Breast epithelium (tissue), 4 donors: ENCODE measurements at places on chromosomes 2 and 18.

DNA sequence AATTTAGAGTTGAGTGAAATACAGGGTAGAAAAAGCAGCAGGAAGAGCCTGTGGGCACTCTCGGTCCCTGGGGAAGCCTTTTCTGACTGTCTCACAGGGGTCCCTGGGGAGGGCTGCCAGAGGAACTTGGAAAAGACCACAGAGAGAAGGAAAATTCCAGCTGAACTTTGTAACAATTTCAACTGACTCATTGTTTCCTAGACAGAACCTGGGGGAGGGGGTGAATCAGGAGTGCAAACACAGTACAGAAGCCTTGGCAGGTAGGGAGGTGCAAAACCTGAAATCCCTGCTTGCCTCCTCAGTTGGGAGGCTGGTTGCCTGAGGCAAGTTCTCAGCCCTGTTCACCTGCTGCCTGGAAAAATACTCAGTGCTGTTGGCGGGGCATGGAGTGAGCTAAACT lies 106.8 kb downstream of the GRB14 start:
- peak; percentile 85 for DNase-seq

DNA sequence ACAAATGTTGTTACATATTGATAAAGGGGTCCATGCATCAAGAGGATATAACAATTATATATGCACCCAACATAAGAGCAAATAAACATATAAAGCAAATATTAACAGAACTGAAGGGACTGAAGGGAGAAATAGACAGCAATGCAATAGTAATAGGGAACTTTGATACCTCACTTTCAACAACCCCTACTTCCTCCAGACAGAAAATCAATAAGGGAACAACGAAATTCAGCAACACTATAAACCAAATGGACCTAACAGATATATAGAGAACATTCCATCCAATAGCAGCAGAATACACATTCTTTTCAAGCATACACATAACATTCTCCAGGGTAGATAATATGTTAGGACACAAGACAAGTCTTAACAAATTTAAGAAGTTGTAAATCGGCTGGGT lies 71.7 kb downstream of the L3MBTL4 start:
- no peak for DNase-seq

DNA sequence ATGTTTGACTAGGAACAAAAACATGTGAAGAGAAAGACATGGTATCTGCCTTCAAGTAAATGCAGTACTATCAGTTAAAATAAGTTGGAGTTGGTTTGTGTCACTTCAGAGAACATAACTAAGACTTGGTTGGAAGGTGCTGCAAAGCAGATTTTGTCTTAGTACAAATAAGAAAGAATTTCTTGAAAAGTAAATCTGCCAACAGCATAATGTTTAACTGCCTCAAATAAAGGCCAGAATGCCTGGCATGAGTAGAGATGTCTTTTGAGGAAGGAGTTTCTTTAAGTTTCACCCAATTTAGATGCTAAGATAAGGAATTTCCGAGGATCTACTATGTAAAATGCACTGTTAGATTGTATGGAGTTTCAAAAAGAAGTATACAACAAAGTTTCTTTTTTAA lies 409.7 kb downstream of the PIK3C3 start:
- DNase-seq = no peak

DNA sequence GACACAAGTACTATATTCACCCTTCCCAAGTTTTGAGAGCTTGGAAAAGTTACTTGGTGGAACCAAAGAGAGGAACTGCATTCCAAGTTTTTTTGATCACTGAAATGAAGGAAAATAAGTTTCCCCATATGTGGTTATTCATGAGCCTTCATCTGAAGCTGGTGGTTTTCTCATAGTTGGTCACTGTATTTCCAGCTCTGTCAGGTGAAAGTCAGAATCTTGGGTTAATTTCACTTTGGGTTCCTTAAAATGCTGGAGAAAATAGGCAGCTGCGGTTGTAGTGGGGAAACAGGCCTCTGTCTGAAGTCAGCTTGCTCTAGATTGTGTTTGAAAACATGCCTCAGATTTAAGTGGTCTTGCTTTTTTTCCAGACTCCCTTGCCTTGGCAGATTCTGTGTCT lies 200.5 kb downstream of the HRH4 start:
- no peak for DNase-seq

DNA sequence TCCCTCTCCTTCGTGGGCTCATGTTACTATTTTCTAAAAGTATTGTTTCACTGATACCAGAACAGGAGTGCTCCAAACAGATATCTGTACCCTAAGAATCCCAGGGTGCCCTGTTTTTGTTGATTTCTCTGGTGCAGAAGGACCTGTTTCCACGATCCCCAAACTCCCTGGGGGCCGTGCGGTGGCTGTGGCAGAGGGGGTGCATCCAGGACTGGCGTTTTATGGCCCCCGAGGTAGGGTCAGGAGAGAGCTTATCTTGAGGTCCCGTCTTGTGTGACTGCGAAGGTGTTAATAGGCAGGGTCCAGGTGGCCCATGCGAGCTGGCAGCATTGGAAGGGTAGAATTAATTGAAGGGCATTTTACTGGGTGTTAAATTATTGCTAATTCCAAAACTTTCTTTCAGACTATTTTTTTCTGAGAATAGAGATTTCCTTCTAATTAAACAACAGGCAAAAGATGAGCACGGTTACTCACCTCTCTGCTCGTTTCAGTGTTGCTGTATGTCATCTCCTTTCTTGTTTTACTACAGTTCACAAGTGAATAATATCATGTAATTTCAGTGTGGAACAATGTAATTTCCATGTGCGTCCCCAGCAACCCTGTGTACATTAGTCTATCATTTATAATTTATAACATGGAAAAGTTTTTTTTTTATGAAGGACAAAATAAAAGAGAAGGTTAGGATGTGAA lies 8.2 kb downstream of the TWIST2 start:
- DNase-seq = no peak
